ENCODE measurements at places on chromosomes 11 and 22. TPM values are rescaled to one million over a fixed set of nuclear protein-coding genes. Genes with fewer than 3 reads are reported as not detected.

IGLL1 gene
- total RNA-seq, result not detected

OR52N4 gene
- total RNA-seq, result not detected

SCUBE2 gene
- total RNA-seq, result not detected

C11orf21 gene
- not detected for total RNA-seq

MAJIN gene
- total RNA-seq, result not detected

EFEMP2 gene
- 3.4 TPM for total RNA-seq

OR51B4 gene
- not detected for total RNA-seq

CSTPP1 gene
- total RNA-seq, result 24.3 TPM

EMID1 gene
- 2.4 TPM for total RNA-seq

DNA sequence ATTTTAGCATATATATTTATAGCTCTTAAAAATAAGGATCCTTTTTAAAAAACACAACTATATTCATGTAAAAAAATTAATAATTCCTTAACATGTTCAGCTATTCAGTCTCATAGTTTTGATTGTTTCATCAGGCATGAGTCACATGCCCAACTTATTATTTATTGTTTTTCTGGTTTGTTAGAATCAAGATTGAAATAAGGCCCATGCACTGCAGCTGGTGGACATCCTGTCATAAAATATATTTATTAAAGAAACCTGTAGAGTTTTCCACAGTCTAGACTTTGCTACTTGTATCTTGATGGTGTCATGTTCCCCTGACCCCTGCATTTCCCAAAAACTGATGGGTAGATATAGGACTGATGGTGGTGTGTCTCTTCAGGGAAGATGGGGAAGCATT lies 77.4 kb downstream of the PARVA start:
- no peaks in the 10 kb centered on the region for H3K27me3 ChIP-seq
- DNase-seq, result no peak
- H3K36me3 ChIP-seq, result no peaks in the 10 kb centered on the region
- peaks cover 8% of the 10 kb centered on the region for H3K4me1 ChIP-seq
- H3K27ac ChIP-seq, result no peak overlapping the region

DNA sequence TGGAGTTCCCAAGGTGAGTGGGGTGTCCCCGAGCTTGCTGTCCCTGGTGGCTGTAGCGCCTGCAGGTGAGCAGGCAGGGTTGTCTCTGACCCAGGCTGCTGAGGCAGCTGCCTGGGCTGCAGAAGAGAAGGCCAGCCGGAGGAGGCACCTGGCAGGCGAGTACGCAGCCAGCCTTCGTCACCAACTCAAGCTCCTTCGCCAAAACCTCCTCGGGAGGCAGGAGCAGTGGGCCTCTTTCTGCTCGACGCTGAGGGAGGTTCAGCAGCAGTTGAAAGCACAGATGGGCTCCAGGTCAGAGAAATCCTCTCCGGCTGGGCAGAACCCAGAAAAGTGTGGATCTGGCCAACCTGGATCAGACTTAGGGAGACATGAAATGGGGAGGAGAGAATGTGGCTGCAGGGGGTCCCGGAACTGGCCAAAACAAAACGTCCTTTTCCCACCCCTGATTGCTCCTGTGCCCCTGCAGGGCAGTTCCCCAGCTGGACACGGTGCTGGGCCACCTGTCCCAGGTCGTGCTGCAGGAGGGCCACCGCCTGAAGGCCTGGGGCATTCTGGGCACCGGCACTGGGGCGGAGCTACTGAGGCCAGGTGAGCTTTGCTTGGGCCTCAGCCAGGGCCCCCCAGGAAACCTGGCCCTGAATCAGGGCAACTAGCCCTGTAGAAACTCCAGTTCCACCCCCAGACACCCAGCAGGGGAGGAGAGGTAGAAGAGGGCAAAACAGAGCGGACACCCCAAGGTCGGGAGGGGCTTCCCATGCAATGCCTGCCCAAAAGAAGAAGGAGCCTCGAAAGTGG lies 56.7 kb downstream of the BTG4 start:
- H3K4me3 ChIP-seq, result no peak overlapping the region
- no peak overlapping the region for H3K27ac ChIP-seq
- no peaks in the 10 kb centered on the region for H3K4me1 ChIP-seq
- DNase-seq, result no peak
- no peaks in the 10 kb centered on the region for H3K36me3 ChIP-seq

DNA sequence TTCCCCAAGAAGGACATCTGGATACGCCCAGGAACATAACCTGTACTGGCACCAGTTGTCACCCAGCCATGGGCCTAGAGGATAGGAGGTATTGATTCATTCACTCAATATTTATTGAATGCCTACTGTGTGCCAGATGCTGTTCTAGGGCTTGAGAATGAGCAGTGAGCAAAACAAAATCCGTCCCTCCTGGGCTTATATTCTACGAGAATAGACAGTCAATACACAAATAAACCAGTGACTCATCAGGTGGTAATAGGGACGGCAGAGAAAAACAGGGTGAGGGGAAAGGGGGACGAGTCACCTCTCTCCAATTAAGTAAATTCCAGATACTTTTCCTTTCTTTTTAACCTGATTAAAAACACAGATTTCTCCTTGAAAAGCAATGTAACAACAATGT lies 103.5 kb downstream of the MICAL2 start:
- no peak overlapping the region for H3K4me3 ChIP-seq
- H3K27ac ChIP-seq, result no peak overlapping the region
- peaks cover 58% of the 10 kb centered on the region for H3K36me3 ChIP-seq
- DNase-seq, result no peak
- H3K27me3 ChIP-seq, result no peaks in the 10 kb centered on the region

GRCh38 chr22:35913925-35914324 lies 114.7 kb downstream of the RBFOX2 start:
- no peaks in the 10 kb centered on the region for H3K27me3 ChIP-seq
- H3K36me3 ChIP-seq, result peaks cover 10% of the 10 kb centered on the region
- DNase-seq, result no peak

- no peak for DNase-seq
- H3K4me1 ChIP-seq, result no peaks in the 10 kb centered on the region
- H3K27me3 ChIP-seq, result peaks cover 29% of the 10 kb centered on the region
Observed at GRCh38 chr11:44944853-44945235, 5.8 kb downstream of the TP53I11 start.

DNA sequence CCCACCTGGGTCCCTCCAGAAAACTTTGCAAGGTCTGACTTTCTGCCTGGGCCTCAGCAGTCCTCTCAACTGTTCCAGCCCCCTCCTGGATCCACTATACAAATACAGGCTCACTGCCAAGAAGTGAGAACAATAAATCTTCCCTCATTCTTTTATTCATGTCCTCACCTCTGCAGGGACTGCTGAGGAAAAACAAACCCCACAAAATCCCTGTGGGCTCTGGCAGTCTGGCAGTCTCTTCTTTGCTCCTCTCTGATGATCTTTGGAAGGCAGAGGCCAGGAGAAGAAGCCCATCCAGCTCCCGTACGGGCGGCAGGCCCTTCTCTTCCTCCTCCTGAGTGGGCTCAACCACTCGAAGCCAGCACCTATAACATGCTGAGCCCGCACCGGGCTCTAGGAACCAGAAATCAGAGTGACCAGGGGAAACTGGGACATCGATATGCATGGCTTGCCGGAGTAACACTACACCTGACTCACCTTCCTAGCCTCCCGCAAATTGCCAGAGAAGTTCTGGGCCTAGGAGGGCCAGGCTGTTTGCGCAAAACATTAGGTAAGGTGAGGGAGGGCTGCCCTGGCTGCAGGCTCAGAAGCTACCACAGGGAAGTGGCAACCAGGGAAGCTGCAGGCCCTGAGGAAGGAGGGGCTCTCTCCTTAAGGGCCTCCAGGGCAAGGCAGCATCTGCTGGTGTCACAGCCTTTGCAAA lies 24.2 kb downstream of the TMPRSS5 start:
- peaks cover 9% of the 10 kb centered on the region for H3K36me3 ChIP-seq
- no peak for DNase-seq
- H3K4me3 ChIP-seq, result no peak overlapping the region
- peaks cover 26% of the 10 kb centered on the region for H3K4me1 ChIP-seq
- H3K27ac ChIP-seq, result no peak overlapping the region

DNA sequence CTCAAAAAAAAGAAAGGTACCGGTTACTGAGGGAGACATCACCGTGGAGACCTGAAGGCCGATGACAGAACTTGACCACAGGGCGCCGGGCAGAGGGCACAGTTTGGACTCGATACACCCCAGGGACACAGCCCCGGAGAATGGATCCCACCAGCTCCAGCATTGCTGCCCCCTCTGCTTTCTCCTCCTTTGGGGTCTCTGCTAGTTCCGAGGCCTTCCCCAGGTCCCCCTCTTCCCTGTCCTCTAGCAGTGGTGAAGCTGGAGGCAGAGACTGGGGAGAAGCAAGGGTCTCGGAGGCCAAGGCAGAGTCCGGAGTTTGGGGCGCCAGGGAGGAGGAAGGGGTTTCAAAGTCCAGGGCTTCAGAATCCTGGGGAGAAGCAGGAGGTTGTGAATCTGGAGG lies 4.8 kb upstream of the EEF1G start:
- H3K4me1 ChIP-seq, result peaks cover 22% of the 10 kb centered on the region
- H3K4me3 ChIP-seq, result no peak overlapping the region
- no peaks in the 10 kb centered on the region for H3K27me3 ChIP-seq
- no peak for DNase-seq
- no peak overlapping the region for H3K27ac ChIP-seq

GRCh38 chr11:131823772-131824171 lies 453.4 kb downstream of the NTM start:
- no peak for DNase-seq
- H3K27me3 ChIP-seq, result no peaks in the 10 kb centered on the region

GRCh38 chr22:21734540-21735199 lies 924 bp downstream of the YPEL1 start:
- no peak for DNase-seq
- H3K27ac ChIP-seq, result peak overlapping the region; percentile 74
- H3K4me1 ChIP-seq, result peaks cover 16% of the 10 kb centered on the region
- peaks cover 8% of the 10 kb centered on the region for H3K36me3 ChIP-seq

GRCh38 chr11:48272606-48273005 lies 8.9 kb downstream of the OR4X1 start:
- no peak overlapping the region for H3K4me3 ChIP-seq
- no peak overlapping the region for H3K27ac ChIP-seq
- H3K27me3 ChIP-seq, result peaks cover 10% of the 10 kb centered on the region
- H3K36me3 ChIP-seq, result no peaks in the 10 kb centered on the region

GRCh38 chr11:8838248-8838647 lies 72.7 kb upstream of the AKIP1 start:
- H3K27me3 ChIP-seq, result no peaks in the 10 kb centered on the region
- no peak overlapping the region for H3K4me3 ChIP-seq
- H3K36me3 ChIP-seq, result peaks cover 5% of the 10 kb centered on the region
- no peak overlapping the region for H3K27ac ChIP-seq

- H3K36me3 ChIP-seq, result no peaks in the 10 kb centered on the region
- H3K27me3 ChIP-seq, result no peaks in the 10 kb centered on the region
- no peak for DNase-seq
- no peak overlapping the region for H3K4me3 ChIP-seq
Observed at GRCh38 chr11:66136752-66137123, 66.7 kb downstream of the PACS1 start.

DNA sequence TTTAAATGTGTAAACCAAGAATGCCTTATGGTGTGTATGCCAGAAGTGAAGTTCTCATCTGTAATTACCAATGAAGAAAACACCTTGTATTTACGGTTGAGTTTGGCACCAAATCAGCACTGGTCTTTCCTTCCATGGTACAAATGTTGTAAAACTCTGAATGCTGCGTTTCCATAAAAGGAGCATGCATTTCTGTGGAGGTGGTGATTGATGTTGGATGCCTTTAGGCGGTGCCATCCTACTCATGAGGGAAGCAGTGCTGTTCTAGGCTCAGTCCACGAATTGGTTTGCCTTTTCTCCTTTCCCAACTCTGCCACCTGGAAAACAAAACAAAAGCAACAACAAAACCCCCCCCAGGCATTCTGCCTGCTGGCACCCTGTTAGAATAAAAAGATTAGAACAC lies 124.4 kb downstream of the TEAD1 start:
- peaks cover 42% of the 10 kb centered on the region for H3K36me3 ChIP-seq
- peak overlapping the region; percentile 96 for H3K27ac ChIP-seq
- H3K4me3 ChIP-seq, result no peak overlapping the region
- no peak for DNase-seq

- no peak overlapping the region for H3K4me3 ChIP-seq
- no peaks in the 10 kb centered on the region for H3K4me1 ChIP-seq
- DNase-seq, result no peak
- H3K27me3 ChIP-seq, result peaks cover 13% of the 10 kb centered on the region
Observed at GRCh38 chr11:30650266-30650665, 64.1 kb upstream of the MPPED2 start.

GRCh38 chr11:47923667-47924066 lies 56.7 kb upstream of the PTPRJ start:
- peaks cover 6% of the 10 kb centered on the region for H3K36me3 ChIP-seq
- H3K4me1 ChIP-seq, result peaks cover 39% of the 10 kb centered on the region
- no peaks in the 10 kb centered on the region for H3K27me3 ChIP-seq
- no peak overlapping the region for H3K4me3 ChIP-seq

- H3K4me3 ChIP-seq, result no peak overlapping the region
- H3K4me1 ChIP-seq, result no peaks in the 10 kb centered on the region
- no peak overlapping the region for H3K27ac ChIP-seq
- H3K27me3 ChIP-seq, result peaks cover 36% of the 10 kb centered on the region
Observed at GRCh38 chr11:95499516-95500135, 268.6 kb upstream of the SESN3 start.

- no peaks in the 10 kb centered on the region for H3K27me3 ChIP-seq
- H3K36me3 ChIP-seq, result no peaks in the 10 kb centered on the region
- no peaks in the 10 kb centered on the region for H3K4me1 ChIP-seq
Observed at GRCh38 chr11:125483592-125483991, 12.5 kb downstream of the FEZ1 start.

DNA sequence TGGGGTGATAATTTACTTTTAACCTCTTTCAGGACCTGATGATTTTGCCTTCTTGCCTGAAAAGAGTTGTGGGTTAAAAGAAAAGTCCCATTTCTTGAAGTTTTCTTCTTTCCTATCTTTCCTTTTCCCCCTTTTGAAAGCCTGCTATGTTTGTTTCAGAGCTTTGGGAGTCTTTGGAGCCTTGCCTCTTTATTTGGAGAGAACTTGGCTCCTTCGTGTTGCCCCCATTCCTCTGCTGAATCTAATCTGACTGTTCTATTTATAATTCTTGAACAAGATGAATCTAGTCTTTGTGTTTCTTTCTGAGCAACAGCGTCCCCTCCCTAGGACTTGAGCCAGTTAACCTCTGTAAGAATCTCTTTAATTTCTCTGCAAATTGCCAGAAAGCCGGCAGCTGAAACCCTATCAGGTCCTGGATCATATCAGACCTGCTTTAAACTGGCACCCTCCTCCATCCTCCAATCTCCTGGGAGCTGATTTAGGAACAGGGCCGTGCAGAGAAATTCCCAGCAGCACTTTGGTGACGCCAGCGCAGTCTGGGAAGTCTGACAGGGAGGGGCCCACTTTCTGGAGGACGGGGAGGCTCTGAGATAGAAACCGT lies 289.1 kb upstream of the SORL1-AS1 start:
- no peaks in the 10 kb centered on the region for H3K36me3 ChIP-seq
- peaks cover 11% of the 10 kb centered on the region for H3K27me3 ChIP-seq
- DNase-seq, result no peak
- H3K27ac ChIP-seq, result no peak overlapping the region

- DNase-seq, result peak; percentile 91
- H3K27me3 ChIP-seq, result no peaks in the 10 kb centered on the region
- peaks cover 96% of the 10 kb centered on the region for H3K36me3 ChIP-seq
- H3K4me1 ChIP-seq, result peaks cover 80% of the 10 kb centered on the region
- peak overlapping the region; percentile 68 for H3K4me3 ChIP-seq
Observed at GRCh38 chr22:36331306-36331911, 56.4 kb downstream of the MYH9 start.

GRCh38 chr11:31712851-31713250 lies 98.3 kb downstream of the PAX6 start:
- DNase-seq, result no peak
- no peaks in the 10 kb centered on the region for H3K36me3 ChIP-seq
- no peaks in the 10 kb centered on the region for H3K4me1 ChIP-seq
- H3K27me3 ChIP-seq, result no peaks in the 10 kb centered on the region
- no peak overlapping the region for H3K27ac ChIP-seq
- no peak overlapping the region for H3K4me3 ChIP-seq
